ENCODE measurements at places on chromosomes 2 and 18.

DNA sequence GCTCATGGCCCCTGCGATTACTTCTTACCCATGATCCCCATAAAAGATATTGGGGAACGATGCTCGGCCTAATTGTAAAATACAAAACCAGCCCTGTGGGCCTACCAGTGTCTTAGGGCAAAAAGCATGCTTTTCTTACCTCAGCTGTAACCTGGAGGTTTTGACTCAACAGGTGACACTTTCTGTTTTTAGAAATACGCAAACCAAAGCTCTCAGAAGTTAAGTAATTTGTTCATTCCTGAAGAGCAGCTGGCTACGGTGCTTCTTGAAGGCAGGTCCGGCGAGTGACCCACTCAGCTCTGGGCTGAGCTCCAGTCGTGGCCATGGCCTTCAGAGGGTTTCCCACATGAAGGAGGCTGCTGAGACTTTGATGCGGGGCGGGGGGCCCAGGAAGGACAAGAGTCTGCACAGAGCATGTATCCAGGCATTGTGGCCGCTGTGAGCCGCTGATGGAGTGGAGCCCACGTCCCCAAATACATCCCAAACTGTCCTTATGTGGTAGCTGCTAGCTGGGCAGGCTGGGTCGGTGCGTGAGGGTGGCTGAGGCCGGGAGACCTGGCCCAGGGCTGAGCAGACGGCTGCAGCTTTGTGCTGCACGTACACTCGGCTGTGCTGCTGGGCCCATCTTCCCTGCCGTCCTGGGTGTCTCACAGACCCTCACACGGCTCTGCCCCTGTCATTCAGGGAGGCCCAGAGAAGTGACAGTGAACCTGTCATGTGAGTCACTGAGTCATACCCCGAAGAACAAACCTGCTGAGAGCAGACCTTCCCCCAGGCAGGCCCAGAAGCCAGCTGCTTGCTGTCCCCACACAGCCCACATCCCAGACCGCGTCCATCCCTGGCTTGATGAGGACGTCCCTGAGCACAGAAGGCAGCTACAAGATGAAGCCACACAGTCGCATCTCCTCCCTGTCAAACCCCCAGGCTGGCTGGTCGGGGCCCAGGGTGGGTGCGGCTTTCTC is 34.1 kb downstream of the ITGB1BP1 start:
- DNase-seq, result no peak

- no peak for DNase-seq
These were observed 2.4 kb downstream of the SPRED2 start for GRCh38 chr2:65429786-65430602.

DNA sequence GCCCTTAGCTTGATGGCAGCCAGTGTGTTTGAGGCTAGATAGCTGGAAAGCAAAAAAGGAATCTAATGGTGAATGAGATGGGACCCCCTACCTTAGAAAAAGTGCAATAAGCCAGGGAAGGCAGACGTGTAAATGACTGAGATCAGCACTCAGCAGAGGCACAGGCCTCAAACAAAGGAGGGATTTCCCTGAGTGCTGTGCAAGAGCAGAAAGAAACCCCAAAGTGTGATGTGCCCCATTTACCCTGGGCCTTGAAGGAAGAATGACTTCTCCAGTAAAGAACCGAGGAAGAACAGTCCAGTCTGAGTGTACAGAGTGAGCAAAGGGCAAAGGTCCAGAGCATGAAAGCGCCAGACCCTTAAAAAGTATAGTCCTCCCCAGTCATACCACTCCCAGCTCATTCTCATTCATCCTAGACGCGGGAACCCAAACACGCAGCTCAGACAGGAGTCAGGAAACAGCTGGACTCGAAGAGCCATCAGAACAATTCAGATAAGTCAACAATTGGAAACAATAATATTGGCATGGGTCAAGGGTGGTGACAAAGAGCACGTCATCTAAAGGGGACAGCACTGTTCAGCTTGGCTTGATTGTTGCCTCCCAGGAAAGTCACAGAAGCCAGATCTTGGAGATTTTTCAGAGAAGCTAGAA is 121.7 kb downstream of the INO80D start:
- DNase-seq, result no peak

DNA sequence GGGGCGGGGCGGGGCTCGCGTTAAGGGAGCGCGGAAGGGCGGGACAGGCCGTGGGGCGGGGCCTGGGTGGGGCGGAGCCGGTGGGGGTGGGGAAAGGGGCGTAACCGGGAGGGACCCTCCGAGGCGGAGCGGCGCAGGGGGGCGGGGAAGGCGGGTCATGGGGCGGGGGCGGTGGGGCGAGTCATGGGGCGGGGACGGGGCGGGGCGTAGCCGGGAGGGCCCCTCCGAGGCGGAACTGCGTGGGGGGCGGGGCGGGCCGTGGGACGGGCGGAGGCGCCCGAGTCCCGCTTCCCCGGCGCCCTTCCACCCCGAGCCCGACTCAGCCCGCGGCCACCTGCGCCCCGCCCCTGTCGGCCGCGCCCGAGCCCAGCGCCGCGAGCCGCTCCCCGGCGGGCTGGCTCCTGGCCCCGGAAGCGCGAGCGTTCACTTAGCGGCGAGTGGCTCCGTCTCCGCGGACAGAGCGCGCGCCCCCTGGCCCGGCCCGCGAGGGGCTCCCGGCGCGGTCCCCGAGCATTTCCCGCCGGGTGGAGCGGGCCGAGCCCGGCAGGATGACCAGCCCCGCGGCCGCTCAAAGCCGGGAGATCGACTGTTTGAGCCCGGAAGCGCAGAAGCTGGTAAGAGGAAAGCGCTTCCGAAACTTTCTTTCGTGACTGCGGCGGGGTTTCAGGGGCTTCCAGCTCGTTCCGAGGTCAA is 64.7 kb downstream of the LRRFIP1 start:
- peak; percentile 96 for DNase-seq

- no peak for DNase-seq
These were observed 1.1 kb upstream of the FN1 start for GRCh38 chr2:215436705-215437565.

DNA sequence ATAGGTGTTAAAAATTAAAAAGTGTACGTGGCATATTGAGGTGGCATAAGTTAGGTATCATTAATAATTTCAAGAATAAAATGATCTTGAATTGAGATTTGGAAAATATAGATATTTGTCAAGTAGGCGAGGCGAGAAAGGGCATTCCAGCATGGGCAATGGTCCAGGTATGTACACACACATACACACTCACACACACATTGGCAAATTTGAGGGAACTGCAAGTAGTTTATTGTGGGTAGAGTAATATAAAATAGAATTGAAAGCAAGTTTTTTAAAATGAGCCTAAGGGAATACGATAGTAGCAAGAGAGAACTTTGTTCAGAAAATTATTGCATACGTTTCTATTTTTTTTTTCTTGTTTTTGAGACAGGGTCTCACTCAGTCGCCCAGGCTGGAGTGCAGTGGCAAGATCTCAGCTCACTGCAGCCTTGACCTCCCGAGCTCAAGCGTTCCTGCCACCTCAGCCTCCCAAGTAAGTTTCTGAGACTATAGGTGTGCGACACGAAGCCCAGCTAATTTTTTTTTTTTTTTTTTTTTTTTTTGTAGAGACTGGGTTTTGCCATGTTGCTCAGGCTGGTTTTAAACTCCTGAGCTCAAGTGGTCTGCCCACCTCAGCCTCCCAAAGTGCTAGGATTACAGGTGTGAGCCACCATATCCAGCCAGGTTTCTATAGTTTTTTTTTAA is 96.7 kb upstream of the SLC39A10 start:
- DNase-seq, result no peak

- no peak for DNase-seq
These were observed 1040.7 kb upstream of the SLC39A10 start for GRCh38 chr2:194616334-194616733.

DNA sequence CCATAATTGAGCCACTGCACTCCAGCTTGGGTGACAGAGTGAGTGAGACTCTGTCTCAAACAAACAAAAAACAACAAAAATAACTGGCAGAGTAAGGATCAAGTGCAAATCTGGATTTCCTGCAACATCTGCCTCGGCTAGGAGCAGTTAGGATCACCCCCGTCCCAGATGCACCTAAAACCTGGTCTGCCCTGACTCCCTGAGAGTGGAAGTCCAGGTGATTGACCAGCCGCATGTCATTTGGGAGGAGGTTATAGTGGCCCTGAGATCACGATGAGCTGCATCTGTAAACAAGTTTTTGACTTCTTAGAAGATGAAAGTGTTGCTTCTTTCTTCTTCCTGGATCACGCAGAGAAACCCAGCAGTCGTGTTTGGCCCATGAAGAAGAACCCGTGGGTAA is 5.0 kb upstream of the ESPNL start:
- no peak for DNase-seq

DNA sequence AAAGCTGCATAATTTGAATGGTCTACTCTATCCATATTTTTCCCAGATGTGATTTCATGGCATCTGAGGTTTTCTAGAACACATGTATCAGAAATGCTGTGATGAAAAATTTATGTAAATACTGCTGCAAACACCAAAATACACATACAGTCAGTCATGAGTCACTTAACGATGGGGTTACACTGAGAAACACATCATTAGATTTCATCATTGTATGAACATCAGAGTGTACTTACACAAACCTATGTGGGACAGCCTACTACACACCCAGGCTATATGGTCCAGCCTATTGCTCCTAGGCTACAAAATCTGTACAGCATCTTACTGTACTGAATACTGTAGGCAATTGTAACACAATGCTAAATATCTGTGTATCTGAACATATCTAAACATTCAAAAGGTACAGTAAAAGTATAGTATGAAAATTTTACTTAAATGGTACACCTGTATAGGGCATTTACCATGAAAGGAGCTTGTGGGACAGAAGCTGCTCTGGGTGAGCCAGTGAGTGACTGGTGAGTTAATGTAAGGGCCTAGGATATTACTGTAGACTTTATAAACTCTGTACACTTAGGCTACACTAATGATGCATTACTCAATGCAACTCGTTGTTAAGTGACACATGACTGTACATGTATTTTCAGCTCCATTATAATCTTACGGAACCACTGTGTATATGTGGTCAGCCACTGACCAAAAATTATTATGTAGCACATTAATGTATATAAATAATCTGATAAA is 33.5 kb downstream of the PNO1 start:
- DNase-seq, result no peak

- no peak for DNase-seq
These were observed 8.8 kb downstream of the COL4A4 start for GRCh38 chr2:227154986-227155774.

GRCh38 chr2:3001615-3002560 is 375.7 kb downstream of the EIPR1 start:
- no peak for DNase-seq

DNA sequence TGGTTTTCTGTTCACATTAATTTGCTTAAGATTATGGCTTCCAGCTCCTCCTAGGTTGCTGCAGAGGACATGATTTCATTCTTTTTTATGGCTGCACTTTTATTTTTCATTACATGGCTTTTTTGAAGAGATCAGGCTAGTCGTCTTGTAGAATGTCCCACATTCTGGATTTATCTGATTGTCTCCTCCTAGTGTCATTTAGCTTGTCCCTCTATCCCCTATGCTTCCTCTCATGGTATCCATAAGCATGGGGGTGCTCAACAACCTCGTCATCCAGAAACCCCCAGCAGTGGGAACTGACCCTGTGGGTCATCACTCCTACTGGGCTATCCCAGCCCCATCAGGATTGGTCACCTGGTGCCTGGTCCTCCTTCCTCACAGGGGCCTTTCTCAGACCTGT is 49.6 kb downstream of the SERTAD2 start:
- no peak for DNase-seq

DNA sequence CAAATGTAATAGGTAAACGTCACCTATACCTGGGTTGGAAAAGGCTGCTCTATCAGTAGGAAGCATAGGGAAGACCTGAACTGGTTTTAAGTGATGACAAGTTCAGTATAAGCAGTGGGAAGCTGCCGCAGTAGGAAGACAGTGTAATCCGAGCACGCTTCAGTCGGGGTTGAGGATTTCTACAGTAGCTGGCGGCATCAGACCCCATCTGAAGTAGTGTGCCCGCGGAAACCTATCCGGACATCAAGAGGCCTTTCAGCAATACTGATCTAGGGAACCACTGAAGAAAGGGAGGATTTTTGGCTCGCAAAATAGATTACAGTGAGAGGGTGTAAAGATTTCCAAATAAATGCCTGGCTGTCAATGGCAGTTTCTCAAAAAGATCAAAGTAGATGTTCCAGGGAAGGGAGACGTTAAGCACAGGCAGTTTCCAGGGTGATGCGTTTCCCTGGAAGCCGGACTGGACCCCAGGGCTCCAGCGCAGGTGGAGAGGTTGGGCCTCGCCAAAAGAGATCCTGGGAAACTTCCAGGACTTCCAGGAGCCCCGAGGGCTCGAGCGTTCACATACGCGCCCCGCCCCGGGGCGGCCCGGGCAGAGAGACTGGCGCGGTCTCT is 5.3 kb downstream of the LOXL3 start:
- DNase-seq, result no peak
